Activated naive CD8-positive, alpha-beta T cell treated with anti-CD3 and anti-CD28 coated beads for 36 hours (primary cell): ENCODE measurements at places on chromosomes 4 and X. TPM values are rescaled to one million over a fixed set of nuclear protein-coding genes. Genes with fewer than 3 reads are reported as not detected.

- H3K4me1 ChIP-seq: peaks cover 14% of the 10 kb centered on the region
- no peak overlapping the region for H3K27ac ChIP-seq
- H3K27me3 ChIP-seq: no peaks in the 10 kb centered on the region
- no peak overlapping the region for H3K4me3 ChIP-seq
- DNase-seq: no peak
These were observed 367.8 kb upstream of the RASGEF1B start for GRCh38 chr4:81839347-81840042.

DNA sequence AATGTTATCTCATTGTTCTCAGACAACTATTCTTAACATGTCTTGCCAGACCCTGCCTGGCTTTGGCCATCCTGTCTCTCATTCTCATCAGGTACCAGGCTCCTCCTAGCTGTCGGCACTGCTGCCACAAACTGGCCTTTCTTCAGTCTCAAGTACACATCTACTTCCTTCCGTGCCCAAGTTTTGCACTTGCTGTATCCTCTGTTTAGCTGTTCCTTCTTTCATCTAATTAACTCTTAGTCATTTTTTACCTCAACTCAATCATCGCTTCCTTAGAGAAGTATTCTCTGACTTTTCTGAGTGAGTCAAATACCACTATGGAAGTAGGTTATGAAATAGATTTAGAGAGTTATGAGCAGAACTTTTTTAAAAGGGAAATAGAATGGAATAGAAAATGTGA lies 19.7 kb downstream of the CXCL3 start:
- H3K27me3 ChIP-seq: no peaks in the 10 kb centered on the region
- H3K27ac ChIP-seq: no peak overlapping the region
- H3K36me3 ChIP-seq: no peaks in the 10 kb centered on the region
- no peak for DNase-seq
- no peak overlapping the region for H3K4me3 ChIP-seq
- peaks cover 9% of the 10 kb centered on the region for H3K4me1 ChIP-seq

- peak overlapping the region; percentile 1 for H3K4me3 ChIP-seq
- no peak for DNase-seq
- no peaks in the 10 kb centered on the region for H3K27me3 ChIP-seq
- H3K36me3 ChIP-seq: peaks cover 2% of the 10 kb centered on the region
- H3K27ac ChIP-seq: peak overlapping the region; percentile 42
These were observed 36.0 kb upstream of the SPON2 start for GRCh38 chr4:1208266-1208961.

DNA sequence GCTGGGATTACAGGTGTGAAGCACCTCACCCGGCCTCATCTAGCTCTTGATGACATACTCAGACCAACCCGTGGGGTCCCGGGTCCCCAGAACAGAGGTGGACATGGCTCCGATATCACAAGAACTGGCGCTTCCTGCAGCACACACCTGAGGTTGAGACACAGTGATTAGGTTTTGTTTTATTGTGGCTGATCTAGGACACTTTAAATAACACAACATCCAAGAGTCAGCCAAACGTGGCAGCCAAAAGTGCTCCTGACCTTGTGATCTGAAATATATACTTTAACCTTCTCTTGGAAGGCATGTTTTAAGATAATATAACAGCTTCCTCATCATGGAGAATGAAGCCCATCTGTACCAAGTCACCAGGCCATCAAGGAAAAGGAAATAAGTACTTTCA lies 198.9 kb downstream of the DHRSX start:
- no peak for DNase-seq
- H3K27ac ChIP-seq: no peak overlapping the region
- peaks cover 35% of the 10 kb centered on the region for H3K36me3 ChIP-seq
- no peaks in the 10 kb centered on the region for H3K27me3 ChIP-seq
- no peak overlapping the region for H3K4me3 ChIP-seq

EDA gene
- total RNA-seq: 1.4 TPM

TREX2 gene
- 2.1 TPM for total RNA-seq
